ENCODE measurements at places on chromosomes 1 and 21. TPM values are rescaled to one million over a fixed set of nuclear protein-coding genes. Genes with fewer than 3 reads are reported as not detected.
A peak's percentile ranks its signal among the peaks of the same experiment; 100 is the strongest.

DNA sequence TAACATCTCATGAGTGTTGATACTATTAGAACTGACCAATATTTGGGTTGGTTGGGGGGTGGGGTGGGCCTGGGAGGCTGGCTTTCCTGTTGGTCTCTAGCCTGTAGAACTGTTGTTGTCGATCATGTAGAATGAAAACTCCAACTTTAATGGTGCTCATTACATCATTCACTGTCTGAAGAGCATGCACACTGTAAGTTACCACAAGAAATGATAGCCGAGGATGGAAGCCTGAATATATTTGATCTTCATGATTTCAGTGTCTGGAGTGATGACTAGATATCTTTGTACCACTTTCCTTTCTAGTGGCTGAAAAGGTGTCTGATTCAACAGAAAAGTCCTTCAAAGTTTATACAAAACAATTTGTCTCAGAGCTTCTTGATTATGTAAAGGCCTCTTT lies 123.6 kb downstream of the XCL2 start:
- no peaks in the 10 kb centered on the region for H3K36me3 ChIP-seq
- no peak for DNase-seq
- H3K4me3 ChIP-seq: no peak overlapping the region

GRCh38 chr1:47708019-47708535 lies 270.2 kb downstream of the FOXD2 start:
- peaks cover 28% of the 10 kb centered on the region for H3K4me1 ChIP-seq
- no peak for DNase-seq
- peak overlapping the region; percentile 74 for H3K27ac ChIP-seq
- peaks cover 15% of the 10 kb centered on the region for H3K27me3 ChIP-seq

- no peak overlapping the region for H3K4me3 ChIP-seq
- no peak for DNase-seq
- H3K4me1 ChIP-seq: no peaks in the 10 kb centered on the region
- no peak overlapping the region for H3K27ac ChIP-seq
- no peaks in the 10 kb centered on the region for H3K27me3 ChIP-seq
These were observed 187.2 kb downstream of the FGGY start for GRCh38 chr1:59484096-59484495.

DNA sequence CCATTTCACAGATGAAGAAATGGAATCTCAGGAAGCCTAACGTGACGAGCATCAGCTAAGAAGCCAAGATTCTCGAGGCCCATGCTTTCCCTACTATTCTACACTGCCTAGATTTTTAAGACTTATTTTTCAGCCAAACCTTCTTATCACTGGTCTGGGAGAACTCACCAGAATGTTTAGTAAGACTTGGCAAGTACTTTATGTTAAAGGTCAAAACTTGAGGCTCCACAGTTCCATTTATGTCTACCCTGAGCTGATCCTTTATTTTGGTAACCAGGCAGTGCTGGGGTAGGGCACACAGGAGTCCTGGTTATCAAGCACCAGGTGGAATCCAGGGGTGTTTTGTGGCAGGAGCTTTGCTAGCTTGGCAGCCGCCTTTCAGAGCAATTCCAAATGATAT lies 16.8 kb downstream of the PLXNA2 start:
- H3K36me3 ChIP-seq: peaks cover 7% of the 10 kb centered on the region
- peaks cover 6% of the 10 kb centered on the region for H3K27me3 ChIP-seq
- H3K4me1 ChIP-seq: peaks cover 57% of the 10 kb centered on the region
- no peak for DNase-seq

DNA sequence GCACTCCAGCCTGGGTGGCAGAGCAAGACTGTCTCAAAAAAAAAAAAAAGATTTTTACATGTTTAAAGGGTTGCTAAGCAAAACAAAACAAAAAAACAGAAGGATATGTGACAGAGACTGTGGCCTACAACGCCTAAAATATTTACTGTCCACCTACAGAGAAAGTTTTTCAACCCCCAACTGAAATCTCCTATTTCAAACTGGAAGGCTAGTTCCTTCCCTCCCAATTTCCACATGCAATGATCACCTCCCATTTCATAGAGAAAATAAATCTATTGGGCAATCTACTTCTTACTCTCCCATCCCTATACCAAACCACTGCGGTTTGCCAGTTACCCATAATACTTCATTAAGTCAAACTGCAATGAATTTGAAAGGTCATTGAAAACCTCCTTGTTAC lies 74.2 kb downstream of the ST3GAL3 start:
- H3K27me3 ChIP-seq: no peaks in the 10 kb centered on the region
- H3K36me3 ChIP-seq: peaks cover 8% of the 10 kb centered on the region
- no peak for DNase-seq
- H3K4me3 ChIP-seq: no peak overlapping the region

DNA sequence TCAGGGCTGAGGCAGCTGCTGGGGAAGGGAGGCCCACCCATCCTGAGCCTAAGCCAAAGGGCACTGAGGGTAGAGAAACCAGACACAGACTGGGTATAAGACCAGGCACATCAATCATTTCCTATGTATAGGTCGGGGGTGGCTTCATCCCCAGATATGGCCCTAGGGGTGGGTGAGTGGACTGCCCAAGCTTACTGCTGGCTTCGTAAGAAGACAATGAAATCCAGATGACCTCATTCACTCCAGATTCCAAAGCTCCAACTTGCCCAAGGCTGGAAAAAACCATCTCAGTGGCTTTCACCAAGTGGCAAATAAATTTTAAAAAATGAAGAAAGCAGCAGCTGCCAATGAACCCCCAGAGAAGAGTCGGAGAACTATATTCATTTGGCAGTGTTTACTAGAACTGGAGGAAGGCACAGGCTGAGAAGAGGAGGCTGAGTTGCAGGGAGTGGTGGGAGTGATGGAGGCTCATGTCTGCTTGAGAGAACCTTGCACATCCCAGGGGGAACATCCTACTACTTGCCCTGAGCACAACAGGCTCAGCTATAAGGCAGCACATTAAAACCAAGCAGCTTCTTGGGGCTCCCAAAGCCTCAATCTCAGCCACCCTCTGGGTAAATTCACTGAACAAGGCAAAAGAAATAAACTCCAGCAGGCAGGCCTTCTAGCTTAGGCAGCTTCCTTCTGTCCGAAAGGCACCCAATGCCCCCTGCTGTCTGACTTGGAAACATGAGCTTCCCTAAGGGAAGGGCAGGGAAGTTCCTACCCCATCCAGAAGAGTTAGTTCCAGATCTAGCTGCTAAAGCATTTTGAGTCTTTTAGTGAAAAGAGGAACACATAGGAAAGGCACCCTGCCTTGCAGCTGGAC lies 14.1 kb downstream of the PEA15 start:
- H3K4me3 ChIP-seq: no peak overlapping the region
- H3K4me1 ChIP-seq: peaks cover 4% of the 10 kb centered on the region
- no peaks in the 10 kb centered on the region for H3K27me3 ChIP-seq
- H3K27ac ChIP-seq: no peak overlapping the region

DNA sequence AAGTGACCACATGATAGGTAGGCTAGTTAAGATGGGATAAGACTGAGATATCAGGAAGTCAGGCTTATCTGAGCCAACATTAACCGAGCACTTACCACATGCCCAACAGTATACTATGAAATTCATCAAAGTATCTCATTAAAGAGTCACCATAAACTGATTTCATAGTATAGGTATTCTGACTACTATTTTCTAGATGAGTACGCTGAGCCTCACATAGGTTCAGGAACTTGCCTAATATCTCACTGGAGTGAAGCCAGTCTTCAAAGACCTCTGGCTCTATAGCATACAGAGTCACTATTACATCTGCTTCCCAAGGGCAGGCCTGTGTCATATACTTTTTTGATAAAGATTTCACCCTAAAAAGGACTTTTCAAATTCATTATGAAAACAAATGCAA lies 115.6 kb upstream of the NGF start:
- no peaks in the 10 kb centered on the region for H3K27me3 ChIP-seq
- no peak for DNase-seq
- no peaks in the 10 kb centered on the region for H3K36me3 ChIP-seq
- no peak overlapping the region for H3K4me3 ChIP-seq

GRCh38 chr1:73859227-73859626 lies 338.7 kb downstream of the LRRIQ3 start:
- H3K36me3 ChIP-seq: no peaks in the 10 kb centered on the region
- no peak overlapping the region for H3K4me3 ChIP-seq
- H3K4me1 ChIP-seq: no peaks in the 10 kb centered on the region
- no peaks in the 10 kb centered on the region for H3K27me3 ChIP-seq
- H3K27ac ChIP-seq: no peak overlapping the region

- no peak for DNase-seq
- no peaks in the 10 kb centered on the region for H3K36me3 ChIP-seq
- H3K27ac ChIP-seq: no peak overlapping the region
- H3K27me3 ChIP-seq: no peaks in the 10 kb centered on the region
These were observed 607.8 kb downstream of the NCAM2 start for GRCh38 chr21:21606041-21606440.

- no peak overlapping the region for H3K4me3 ChIP-seq
- no peak overlapping the region for H3K27ac ChIP-seq
- H3K27me3 ChIP-seq: no peaks in the 10 kb centered on the region
- H3K36me3 ChIP-seq: no peaks in the 10 kb centered on the region
- no peaks in the 10 kb centered on the region for H3K4me1 ChIP-seq
- no peak for DNase-seq
These were observed 63.6 kb upstream of the TNFSF18 start for GRCh38 chr1:173114346-173114745.

DNA sequence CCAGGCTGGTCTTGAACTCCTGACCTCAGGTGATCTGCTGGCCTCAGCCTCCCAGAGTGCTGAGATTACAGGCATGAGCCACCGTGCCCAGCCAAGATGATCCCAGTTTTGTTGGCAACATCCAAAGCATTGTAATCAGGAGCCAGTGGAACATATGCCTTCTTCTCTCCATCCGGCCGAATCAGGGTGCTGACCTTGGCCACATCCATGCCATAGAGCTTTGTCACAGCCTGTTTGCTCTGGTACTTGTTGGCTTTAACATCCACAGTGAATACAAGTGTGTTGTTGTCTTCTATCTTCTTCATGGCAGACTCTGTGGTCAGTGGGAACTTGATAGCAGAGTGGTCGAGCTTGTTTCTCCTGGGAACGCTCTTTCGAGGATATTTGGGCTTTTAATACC lies 17.1 kb downstream of the TNFRSF8 start:
- H3K27ac ChIP-seq: no peak overlapping the region
- H3K36me3 ChIP-seq: peaks cover 19% of the 10 kb centered on the region
- DNase-seq: no peak
- peaks cover 6% of the 10 kb centered on the region for H3K27me3 ChIP-seq
- no peaks in the 10 kb centered on the region for H3K4me1 ChIP-seq
- no peak overlapping the region for H3K4me3 ChIP-seq

GRCh38 chr1:27821761-27822315 lies 8.7 kb upstream of the PPP1R8 start:
- H3K4me3 ChIP-seq: no peak overlapping the region
- H3K4me1 ChIP-seq: no peaks in the 10 kb centered on the region
- no peak overlapping the region for H3K27ac ChIP-seq
- H3K36me3 ChIP-seq: no peaks in the 10 kb centered on the region
- no peaks in the 10 kb centered on the region for H3K27me3 ChIP-seq

DNA sequence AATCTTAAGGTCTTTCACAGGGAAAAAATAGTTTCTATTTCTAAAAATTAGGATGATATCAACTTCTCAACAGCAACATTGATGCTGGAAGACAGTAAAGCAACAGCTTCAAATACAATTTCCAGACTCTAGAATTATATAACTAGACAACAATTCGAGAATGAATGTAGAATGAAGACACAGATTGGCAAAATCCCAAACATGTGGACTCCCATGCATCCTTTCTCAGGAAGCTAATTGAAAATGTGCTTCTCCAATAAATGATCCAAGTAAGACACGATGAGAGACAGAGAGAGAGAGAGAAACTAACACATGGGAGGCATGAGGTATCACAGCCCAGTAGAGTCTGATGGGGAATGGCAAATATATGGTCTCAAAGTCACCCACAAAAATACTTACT lies 21.5 kb upstream of the SIM2 start:
- no peaks in the 10 kb centered on the region for H3K4me1 ChIP-seq
- DNase-seq: no peak
- no peak overlapping the region for H3K27ac ChIP-seq

DNA sequence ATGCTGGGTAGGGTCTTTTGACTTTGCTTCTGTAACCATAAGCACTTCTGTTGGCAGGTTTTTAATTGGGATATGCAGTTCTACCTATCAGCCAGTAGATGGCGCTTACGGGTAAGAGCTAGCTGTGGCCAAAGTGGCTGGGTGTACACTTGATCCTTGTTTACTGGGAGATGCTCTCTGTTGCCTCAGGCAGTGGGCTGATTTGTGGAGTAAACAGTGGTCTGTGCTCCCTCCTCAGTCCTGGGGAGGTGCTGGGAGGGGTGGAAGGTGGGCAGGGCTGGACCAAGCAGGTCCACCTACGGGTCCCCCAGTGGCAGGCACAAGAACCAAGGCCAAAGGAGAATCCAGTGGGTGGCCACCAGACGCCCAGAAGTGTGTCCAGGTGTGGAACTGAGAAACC lies 43.4 kb downstream of the RALGPS2 start:
- H3K27me3 ChIP-seq: peaks cover 3% of the 10 kb centered on the region
- H3K4me3 ChIP-seq: no peak overlapping the region
- no peaks in the 10 kb centered on the region for H3K4me1 ChIP-seq

- H3K36me3 ChIP-seq: no peaks in the 10 kb centered on the region
- H3K27me3 ChIP-seq: peaks cover 3% of the 10 kb centered on the region
These were observed 354.6 kb upstream of the ADGRL2 start for GRCh38 chr1:81446000-81446669.

- H3K36me3 ChIP-seq: no peaks in the 10 kb centered on the region
- no peak overlapping the region for H3K27ac ChIP-seq
These were observed 14.5 kb upstream of the GJB5 start for GRCh38 chr1:34740161-34740868.

DNA sequence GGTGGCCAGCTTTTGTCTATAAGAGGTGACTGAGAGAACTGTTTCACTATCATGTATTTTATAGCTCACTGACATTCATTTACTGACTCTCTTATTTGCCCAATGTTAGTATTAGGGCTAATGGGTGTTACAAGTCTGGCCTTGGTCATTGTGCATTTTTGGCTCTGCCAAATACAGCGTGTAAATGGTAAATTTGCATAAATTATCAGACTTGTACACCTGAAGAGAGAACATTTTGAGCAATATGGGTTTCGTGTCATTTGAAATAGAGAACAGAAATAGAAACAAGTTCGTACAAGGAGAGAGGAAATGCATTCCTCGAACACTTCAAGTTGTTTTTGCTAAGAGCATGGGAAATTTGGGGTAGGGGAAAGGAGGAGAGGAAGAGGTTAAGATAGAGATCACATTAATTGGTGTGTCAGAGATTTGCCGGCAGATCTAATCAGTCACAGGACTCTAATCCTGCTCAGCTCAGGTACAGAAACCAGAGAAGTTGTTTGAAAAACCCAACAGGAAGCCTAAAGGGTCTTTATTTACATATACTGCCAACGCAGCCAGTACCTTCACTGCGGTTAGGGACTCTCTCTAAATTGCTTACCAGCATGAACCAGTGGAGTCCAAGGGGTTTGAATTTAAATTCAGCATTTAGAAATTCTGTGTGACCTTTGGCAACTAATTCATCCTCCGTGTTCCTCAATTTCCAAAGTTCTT lies 261.5 kb downstream of the GPATCH2 start:
- no peaks in the 10 kb centered on the region for H3K36me3 ChIP-seq
- no peaks in the 10 kb centered on the region for H3K4me1 ChIP-seq
- no peak overlapping the region for H3K4me3 ChIP-seq
- no peak for DNase-seq

The SHE gene
- 0.07 TPM for total RNA-seq

The BSND gene
- total RNA-seq: not detected

The UTP11 gene
- total RNA-seq: 34.6 TPM

The PTGS2 gene
- total RNA-seq: not detected

The SFT2D2 gene
- 32.9 TPM for total RNA-seq

The AKR7A2 gene
- 35.7 TPM for total RNA-seq

The ZSWIM5 gene
- total RNA-seq: 23.6 TPM

The NEGR1 gene
- 0.51 TPM for total RNA-seq

Data from glutamatergic neuron (in vitro differentiated cells).